Kasumi-1 (cell line): ENCODE measurements at places on chromosomes 2 and 18.

GRCh38 chr2:29664578-29664977 lies 256.8 kb downstream of the ALK start:
- DNase-seq: no peak

DNA sequence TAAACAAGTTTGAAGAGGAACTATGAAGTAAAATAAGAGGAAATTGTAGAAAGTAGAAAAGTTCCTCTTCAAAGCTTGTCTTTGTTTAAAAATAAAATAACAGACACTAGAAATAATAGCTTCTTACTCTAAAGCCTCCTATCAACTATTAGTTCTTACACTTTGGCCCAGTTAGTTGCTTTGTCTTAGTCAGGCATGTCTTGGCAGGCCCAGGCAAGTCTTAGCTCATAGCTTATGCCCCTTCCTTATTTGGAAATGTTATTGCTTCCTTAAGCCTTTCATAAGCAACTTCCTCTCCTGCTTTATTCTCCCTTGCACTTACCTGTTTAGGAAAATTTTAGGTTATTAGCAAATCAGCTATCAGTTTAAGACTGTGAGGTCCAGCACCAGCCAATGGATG lies 950.6 kb upstream of the LRATD1 start:
- DNase-seq: peak; percentile 9

- DNase-seq: peak; percentile 53
These were observed 862 bp downstream of the C18orf54 start for GRCh38 chr18:54358495-54359040.

DNA sequence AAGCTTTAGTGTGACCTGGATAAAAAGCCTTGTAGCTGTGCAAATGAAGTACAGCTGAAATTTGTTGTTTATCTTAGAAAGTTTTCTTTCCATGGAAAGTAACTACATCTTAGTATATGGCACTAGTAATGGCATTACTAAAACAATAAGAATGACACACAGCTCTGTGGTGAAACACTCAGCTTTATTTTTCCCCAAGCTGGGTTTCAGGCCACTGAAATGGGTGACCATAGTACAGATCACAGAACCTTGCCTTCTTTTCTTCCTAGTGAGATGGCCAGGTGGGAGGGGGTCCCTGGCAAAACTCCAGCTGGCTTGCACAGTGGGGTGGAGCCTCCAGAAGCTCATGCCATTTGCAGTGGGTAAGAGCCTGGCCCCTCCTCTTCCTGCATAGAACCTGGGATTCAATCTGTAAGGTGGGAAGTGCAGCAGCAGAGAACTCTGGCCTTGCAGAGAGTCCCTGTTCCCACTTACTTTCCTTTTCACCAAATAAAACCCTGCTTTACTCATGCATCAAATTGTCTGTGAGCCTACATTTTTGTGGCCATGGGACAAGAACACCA lies 17.6 kb upstream of the GRP start:
- DNase-seq: no peak

GRCh38 chr2:22867973-22868372 lies 517.0 kb upstream of the KLHL29 start:
- DNase-seq: no peak

DNA sequence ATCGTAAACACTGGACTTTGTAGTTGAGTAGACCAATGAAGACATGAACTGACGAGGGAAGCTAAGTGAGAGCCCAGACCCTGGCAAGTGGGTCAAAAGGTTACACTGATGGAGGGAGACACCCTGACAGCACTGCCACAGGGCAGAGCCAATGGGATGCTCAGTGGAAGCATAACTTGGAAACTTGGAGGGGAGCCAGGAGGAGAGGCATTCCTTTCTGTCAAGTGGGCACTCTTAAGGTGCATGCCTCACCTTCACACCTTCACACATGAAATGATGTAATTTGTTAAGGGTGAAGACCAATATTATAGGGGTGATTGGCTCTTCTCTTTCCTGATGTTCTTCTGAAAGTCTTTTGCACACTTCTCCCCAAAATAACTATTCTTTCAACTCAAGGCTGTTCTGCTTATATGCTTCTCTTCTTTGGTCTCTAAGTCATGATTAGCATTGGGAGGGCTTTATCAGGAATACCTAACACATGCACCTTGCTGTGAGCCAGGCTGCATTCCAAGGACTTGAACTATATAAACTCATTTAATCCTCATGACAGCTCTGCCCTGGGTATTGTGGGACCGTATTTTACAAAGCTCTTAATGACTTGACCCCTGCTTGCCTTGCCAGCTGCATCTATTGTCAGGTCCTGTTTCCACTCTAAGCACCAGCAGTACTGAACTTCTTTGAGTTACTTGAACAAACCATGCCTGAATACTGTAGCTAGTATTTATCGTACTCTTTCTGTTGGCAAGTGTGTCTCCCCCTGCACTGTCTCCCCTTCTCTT lies 19.0 kb downstream of the RPL37A start:
- DNase-seq: no peak

DNA sequence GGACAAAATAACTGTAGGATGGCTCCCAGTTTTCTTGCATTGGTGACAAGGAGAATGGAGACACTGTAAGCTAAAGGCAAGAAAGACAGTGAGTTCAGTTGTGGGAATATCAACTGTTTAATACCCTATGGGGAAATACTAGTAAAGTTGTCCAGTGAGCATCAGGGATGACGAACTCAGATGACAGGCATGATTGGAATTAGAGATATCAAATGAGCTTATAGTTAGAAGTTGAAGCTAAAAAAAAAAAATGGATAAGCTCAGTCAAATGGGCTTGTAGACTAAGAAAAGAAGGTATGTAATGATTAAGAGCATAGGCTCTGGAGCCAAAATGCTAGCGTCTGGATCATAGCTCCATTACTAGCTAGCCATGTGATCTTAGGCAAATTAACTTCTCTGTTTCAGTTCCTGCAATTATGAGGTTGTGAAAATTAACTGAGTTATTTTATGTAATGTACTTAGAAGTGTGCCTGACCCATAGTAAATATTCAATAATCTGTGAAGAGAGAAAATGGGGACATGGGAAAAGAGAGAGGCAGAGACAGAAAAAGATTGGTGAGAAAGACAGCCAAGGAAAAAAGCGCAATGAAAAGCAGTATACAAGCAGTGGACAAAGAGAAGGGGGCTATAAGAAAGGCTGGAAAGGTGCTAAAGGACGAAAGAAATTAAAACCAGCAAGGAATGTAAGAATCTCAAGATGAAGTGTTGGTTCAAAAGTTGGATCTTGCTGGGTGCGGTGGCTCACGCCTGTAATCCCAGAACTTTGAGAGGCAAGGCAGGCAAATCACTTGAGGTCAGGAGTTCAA lies 95.7 kb upstream of the SLC39A10 start:
- DNase-seq: no peak

- DNase-seq: peak; percentile 10
These were observed 158.3 kb downstream of the GULP1 start for GRCh38 chr2:188449971-188450370.

DNA sequence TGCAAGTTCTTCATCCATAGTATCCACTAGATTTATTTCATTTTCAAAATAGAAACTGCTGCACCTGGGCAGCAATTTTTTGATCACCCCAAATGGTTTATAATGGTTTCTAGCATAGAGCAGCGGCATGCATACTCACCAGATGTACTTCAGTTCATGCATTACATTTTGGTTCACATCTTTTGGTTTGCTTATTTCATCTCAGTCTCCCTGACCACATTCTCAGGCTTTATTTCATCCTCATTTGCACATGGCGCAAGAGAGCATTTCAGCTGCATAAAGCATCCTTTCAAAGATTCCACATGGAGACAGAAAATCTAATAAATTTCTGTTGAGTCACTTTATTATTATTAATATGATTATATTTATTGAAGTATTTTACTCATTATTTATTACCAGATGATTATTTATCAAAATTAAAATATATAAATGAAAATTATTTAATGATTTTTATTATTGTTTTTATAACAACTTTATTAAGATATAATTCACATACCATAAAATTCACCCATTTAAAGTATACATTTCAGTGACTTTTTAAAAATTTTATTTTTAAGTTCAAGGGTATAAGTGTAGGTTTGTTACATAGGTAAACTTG lies 284.6 kb downstream of the TXNL1 start:
- DNase-seq: no peak

GRCh38 chr2:38345323-38346038 lies 31.6 kb downstream of the ATL2 start:
- no peak for DNase-seq
